ENCODE measurements at places on chromosomes 13 and 19.

GRCh38 chr13:110403721-110404120 lies 96.6 kb downstream of the COL4A2 start:
- DNase-seq: no peak

DNA sequence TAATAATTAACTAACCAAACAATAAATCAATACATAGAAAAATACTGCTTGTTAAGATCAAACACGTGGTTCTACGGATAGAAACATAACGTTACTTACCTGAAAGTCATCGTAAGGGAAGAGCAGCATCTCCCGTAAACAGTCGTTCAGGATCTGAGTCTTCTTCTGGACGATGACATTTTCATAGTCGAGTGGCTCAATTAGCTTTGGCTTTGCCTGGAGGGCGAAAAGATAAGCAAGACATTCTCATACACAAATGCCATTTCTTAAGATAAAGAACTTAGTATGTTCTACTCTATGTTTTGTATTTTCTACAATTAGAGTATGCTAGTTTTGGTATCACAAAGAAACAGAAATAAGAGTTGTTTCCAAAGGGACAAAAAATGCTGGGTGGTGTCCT lies 22.5 kb downstream of the DOCK9 start:
- no peak for DNase-seq

- no peak for DNase-seq
Measured at GRCh38 chr19:7831452-7831851, 1.4 kb downstream of the EVI5L start.

DNA sequence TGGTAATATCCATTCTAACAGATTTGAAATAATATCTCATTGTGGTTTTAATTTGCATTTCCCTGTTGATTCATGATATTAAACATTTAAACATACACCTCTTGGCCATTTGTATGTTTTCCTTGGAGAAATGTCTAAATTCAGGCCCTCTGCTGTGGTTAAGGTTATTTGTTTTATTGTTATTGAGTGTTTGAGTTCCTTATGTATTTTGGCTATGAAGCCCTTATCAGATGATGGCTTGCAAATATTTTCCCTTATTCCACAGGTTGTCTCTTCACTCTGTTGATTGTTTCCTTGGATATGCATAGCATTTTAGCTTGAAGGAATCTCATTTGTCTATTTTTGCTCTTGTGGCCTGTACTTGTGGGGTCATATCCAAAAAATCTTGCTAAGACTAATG lies 303.6 kb downstream of the GPC5 start:
- no peak for DNase-seq

DNA sequence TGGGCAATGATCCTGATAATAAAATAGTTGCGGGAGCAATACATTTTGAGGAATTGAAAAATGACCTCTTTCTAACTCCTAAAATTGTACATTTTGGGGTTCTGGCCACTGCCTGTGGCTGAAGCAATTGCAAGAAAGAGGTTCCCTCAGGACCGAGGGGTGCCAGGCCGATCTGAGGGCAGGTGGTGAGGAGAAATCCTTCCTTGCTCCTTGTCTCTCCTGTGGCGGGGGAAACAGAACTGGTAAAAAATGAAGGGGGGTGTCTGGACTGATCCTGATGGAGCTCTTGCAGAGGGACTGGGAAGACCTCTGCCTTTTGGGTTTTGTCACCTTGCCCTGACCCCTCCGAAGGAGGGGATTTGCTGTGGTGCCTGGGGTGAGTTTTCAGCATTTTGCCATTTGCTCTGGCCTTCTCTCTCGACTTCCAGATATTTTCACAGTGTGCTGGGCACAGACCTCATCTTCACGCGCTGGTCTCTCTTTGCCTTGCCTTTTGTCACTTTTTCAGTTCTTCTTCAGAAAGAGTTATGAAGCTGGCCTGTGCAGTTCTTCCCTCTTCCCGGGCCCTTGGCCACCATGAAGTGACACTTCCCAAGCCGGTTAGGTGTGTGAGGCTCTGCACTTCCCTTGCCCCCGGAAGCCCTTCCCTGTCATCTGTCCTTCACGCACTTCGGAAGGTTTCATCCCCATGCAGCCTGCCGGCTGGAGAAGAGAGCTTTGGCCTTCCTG lies 22.2 kb downstream of the NFIX start:
- no peak for DNase-seq

GRCh38 chr13:107753291-107753690 lies 462.0 kb downstream of the LIG4 start:
- DNase-seq: no peak

DNA sequence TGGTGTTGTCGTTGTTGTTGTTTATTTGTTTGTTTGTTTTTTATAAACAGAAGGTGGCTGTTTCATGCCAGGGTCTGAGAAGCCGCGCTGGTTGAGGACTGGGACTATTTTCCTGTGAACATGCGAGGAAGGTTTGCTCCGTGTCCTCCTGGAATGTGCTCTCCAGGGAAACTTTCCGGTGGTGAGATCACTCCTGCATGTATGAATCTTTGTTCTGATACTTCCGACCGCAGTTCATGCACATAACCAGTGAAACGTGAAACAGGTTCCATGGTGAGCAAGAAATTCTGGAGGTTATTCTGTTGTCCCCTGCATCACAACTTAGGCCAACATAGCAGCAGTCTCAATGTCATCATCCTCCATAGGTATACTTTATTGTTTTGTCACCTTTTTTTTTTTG lies 187.6 kb upstream of the ARGLU1 start:
- no peak for DNase-seq

DNA sequence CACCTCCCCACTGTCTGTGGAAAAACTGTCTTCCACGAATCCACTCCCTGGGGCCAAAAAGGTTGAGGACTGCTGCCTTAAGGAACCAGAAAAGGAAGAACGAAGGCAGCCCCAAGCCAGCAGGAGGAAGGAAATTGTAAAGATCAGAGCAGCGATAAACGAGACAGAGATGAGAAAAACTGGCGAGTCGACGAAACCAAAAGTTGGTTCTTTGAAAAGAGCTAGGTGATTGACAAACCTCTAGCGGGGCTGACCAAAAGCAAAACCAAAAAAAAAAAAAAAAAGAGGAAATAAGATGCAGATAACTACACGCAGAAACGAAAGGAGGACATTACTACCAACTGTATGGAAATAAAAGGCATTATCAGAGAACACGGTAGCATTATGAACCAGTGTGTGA lies 76.9 kb downstream of the GADD45B start:
- DNase-seq: peak; percentile 40

GRCh38 chr19:30679789-30680188 lies 307.6 kb downstream of the ZNF536 start:
- DNase-seq: no peak

GRCh38 chr13:79775830-79776229 lies 294.9 kb downstream of the NDFIP2 start:
- DNase-seq: no peak

- DNase-seq: no peak
Measured at GRCh38 chr13:32838945-32839344, 177.3 kb upstream of the KL start.

GRCh38 chr19:55502197-55502952 lies 14.1 kb downstream of the SSC5D start:
- no peak for DNase-seq

GRCh38 chr19:50628551-50628950 lies 11.1 kb downstream of the SYT3 start:
- DNase-seq: no peak

- no peak for DNase-seq
Measured at GRCh38 chr19:16118489-16119033, 6.9 kb downstream of the RAB8A start.

GRCh38 chr19:19185853-19186740 lies 5.9 kb downstream of the BORCS8 start:
- DNase-seq: peak; percentile 51

- DNase-seq: no peak
Measured at GRCh38 chr19:49767381-49767780, 580 bp downstream of the AP2A1 start.

DNA sequence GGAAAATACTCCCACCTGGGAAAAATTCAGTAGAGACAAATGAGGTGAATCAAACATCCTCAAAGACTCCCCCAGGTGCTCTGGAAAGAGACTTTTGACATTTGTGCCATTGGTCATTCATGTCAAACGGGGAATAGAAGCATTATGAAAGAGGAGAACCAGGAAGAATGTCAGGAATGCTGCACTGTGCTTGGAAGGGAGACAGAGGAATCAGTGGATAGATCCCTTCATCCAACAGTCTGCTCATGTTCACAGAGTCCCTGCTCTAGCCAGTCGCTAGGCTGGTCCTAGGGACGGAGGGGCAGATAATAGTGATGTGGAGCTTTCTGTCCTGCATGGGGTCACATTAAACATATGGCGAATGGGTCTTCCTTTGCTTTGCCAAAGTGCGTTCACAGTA lies 384.4 kb downstream of the FGF9 start:
- no peak for DNase-seq

DNA sequence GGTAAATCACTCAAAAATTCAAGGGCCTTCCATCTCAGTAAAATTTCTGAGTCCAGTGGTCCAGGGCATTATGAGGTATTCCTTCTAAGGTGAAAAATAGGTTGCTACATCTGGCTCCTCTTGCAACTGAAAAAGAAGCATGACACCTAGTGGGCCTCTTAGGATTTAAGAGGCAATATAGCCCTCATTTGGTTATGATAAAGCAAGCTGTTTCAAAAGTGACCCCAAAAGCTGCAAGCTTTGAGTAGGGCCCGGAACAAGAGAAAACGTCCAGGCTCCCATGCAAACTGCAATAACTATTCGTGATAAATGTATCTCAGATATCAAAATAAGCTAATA lies 1910.2 kb upstream of the PRR20A start:
- no peak for DNase-seq

DNA sequence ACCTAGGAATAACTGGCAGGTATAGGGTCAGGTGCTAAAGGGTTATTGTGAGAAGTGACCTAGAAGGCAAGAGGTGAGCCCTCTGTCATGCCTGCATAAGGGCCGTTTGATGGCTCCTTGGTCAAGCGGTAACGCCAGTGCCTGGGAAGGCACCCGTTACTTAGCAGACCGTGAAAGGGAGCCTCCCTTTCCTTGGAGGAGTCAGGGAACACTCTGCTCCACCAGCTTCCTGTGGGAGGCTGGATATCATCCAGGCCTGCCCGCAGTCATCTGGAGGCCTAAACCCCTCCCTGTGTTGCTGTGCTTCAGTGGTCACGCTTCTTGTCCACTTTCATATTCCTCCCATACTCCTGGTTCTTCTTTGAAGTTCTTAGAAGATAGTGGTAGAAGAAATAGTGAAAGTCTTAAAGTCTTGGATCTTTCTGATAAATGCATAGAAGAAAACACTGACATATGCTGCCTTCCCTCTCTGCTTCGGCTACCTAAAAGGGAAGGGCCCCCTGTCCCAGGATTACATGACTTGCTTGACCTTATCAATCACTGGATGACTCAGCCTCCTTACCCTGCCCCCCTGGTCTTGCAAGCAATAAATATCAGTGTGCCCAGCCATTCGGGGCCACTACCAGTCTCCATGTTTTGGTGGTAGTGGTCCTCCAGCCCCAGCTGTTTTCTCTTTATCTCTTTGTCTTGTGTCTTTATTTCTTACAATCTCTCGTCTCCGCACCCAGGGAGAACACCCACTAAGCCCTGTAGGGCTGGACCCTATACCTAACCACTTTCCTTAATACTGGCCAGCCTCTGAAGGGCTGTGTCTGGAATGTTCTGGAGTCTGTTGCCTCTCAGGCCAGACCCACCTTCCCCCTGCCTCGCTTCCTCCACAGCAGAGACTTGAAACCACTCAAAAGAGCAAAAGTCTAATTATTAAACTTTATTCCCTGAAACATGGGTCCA lies 16.1 kb upstream of the ABCC4 start:
- DNase-seq: no peak

DNA sequence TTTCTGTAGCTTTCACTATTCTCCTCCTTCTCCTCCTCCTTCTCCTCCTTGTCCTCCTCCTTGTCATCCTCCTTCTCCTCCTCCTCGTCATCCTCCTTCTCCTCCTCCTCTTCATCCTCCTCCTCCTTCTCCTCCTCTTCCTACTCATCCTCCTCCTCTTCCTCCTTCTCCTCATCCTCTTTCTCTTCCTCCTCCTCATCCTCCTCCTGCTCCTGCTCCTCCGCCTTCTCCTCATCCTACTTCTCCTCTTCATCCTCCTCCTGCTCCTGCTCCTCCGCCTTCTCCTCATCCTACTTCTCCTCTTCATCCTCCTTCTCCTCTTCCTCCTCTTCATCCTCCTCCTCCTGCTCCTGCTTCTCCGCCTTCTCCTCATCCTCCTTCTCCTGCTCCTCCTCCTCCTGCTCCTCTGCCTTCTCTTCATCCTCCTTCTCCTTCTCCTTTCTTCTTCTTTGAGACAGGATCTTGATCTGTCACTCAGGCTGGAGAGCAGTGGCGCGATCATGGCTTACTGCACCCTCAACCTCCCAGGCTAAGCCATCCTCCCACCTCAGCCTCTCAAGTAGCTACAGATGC lies 36.3 kb downstream of the TRPM4 start:
- no peak for DNase-seq

DNA sequence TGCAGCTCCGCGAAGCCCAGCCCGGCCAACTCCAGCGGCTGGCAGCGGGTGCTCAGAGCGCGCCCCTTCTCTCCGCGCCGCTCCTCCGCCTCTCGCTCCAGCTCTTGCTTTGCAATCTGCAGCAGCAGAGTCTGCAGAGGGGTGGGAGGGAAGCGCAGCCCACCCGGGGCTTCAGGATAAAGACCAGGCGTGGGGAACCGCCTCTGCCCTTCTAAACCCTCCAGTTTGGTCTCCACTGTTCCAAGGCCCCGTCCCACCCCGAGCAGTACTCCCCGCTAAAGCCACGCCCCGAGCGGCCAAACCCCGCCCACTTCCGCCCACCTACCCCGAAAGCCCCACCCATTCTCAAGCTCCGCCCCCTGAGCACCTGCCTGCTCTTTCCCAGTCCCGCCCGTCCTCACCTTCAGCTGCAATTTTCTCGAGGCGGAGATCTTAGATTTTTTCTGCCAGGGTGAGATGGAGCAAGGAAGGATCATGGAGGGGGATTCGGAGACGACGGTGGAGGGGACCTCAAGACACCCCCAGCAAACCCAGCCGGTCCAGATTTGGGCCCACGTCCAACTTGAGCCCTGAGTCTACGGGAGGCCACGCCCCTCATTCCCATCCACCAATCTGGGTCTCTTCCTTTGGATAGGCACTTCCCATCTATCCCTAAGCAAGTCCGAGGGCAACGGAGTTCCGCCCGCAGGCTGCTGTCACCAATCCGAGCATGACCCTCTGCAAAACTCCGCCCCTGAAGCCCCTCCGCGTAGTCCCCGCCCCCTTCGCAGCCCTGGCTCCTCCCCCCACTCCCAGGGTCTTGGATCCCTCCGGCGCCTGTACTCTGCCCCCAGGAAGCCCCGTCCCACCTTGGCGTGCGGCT lies 1.1 kb downstream of the TNNI3 start:
- no peak for DNase-seq

- DNase-seq: peak; percentile 64
Measured at GRCh38 chr19:7869453-7869909, 4.7 kb downstream of the PRR36 start.

- no peak for DNase-seq
Measured at GRCh38 chr13:111031531-111031961, 83.6 kb upstream of the ARHGEF7 start.

GRCh38 chr13:33879118-33879517 lies 61.2 kb downstream of the RFC3 start:
- DNase-seq: no peak

- no peak for DNase-seq
Measured at GRCh38 chr19:31666126-31666525, 316.9 kb upstream of the TSHZ3 start.
